Liver (tissue), 10 donors: ENCODE measurements at places on chromosomes 2 and 18. TPM values are rescaled to one million over a fixed set of nuclear protein-coding genes. Genes with fewer than 3 reads are reported as not detected.

SPC25 gene
- total RNA-seq, result not detected

CDH7 gene
- total RNA-seq, result under 0.01 TPM

ZNF385B gene
- 4.7 TPM for total RNA-seq

GAREM1 gene
- total RNA-seq, result 1.7 TPM

GAL3ST2 gene
- total RNA-seq, result 0.33 TPM

CTAGE1 gene
- total RNA-seq, result not detected

LCLAT1 gene
- total RNA-seq, result 12.4 TPM

VWA3B gene
- not detected for total RNA-seq

TUBB8B gene
- not detected for total RNA-seq

SERPINB4 gene
- not detected for total RNA-seq

CPO gene
- total RNA-seq, result not detected

SNORC gene
- 2.7 TPM for total RNA-seq

MC2R gene
- total RNA-seq, result not detected

ABCG8 gene
- 81.2 TPM for total RNA-seq

PTPRN gene
- total RNA-seq, result 2.2 TPM

TCF4 gene
- 14.6 TPM for total RNA-seq

CNGA3 gene
- total RNA-seq, result not detected

COPS8 gene
- total RNA-seq, result 32.9 TPM

TUBA4B gene
- 0.08 TPM for total RNA-seq

SERPINB2 gene
- 1.7 TPM for total RNA-seq

CNNM4 gene
- total RNA-seq, result 1.9 TPM

C2orf78 gene
- not detected for total RNA-seq

MAP2 gene
- 0.70 TPM for total RNA-seq

CRYGD gene
- total RNA-seq, result not detected

TRIM43B gene
- total RNA-seq, result not detected

DPYSL5 gene
- total RNA-seq, result not detected

SEMA4F gene
- total RNA-seq, result 0.92 TPM

ALK gene
- total RNA-seq, result under 0.01 TPM

LRRC30 gene
- not detected for total RNA-seq

TMEM178A gene
- 0.42 TPM for total RNA-seq

ZC3H6 gene
- 3.7 TPM for total RNA-seq

CFC1 gene
- not detected for total RNA-seq

KCNE4 gene
- total RNA-seq, result 0.33 TPM

GREB1 gene
- total RNA-seq, result 6.3 TPM

ASAP2 gene
- total RNA-seq, result 3.5 TPM

SERPINB7 gene
- total RNA-seq, result not detected

TTN gene
- total RNA-seq, result 0.28 TPM

LINC00305 gene
- not detected for total RNA-seq

SH3RF3 gene
- 0.42 TPM for total RNA-seq

GNLY gene
- 0.75 TPM for total RNA-seq

FBXO41 gene
- total RNA-seq, result 0.50 TPM

FBLN7 gene
- total RNA-seq, result 1.6 TPM

ADAM23 gene
- total RNA-seq, result 0.17 TPM

FHOD3 gene
- 1.2 TPM for total RNA-seq

SLC30A3 gene
- total RNA-seq, result not detected

SLC5A7 gene
- under 0.01 TPM for total RNA-seq

LIMS3 gene
- 3.7 TPM for total RNA-seq

CDCA7 gene
- total RNA-seq, result 7.9 TPM

CXCR1 gene
- 1.8 TPM for total RNA-seq

GLB1L gene
- 5.2 TPM for total RNA-seq

KLHL30 gene
- total RNA-seq, result 0.08 TPM

GPAT2 gene
- total RNA-seq, result 3.1 TPM

LGALSL gene
- 4.4 TPM for total RNA-seq

IL1RL1 gene
- total RNA-seq, result 6.2 TPM

GALNT13 gene
- not detected for total RNA-seq

PID1 gene
- total RNA-seq, result 13.3 TPM

SCN7A gene
- 7.9 TPM for total RNA-seq
